ENCODE measurements at places on chromosomes 3 and 15. TPM values are rescaled to one million over a fixed set of nuclear protein-coding genes. Genes with fewer than 3 reads are reported as not detected.

PTX3 gene
- polyA plus RNA-seq = 10.5 TPM

TMEM212 gene
- polyA plus RNA-seq = not detected

- DNase-seq = peak; percentile 69
Measured at GRCh38 chr3:46693892-46694226, 380 bp upstream of the ALS2CL start.

DNA sequence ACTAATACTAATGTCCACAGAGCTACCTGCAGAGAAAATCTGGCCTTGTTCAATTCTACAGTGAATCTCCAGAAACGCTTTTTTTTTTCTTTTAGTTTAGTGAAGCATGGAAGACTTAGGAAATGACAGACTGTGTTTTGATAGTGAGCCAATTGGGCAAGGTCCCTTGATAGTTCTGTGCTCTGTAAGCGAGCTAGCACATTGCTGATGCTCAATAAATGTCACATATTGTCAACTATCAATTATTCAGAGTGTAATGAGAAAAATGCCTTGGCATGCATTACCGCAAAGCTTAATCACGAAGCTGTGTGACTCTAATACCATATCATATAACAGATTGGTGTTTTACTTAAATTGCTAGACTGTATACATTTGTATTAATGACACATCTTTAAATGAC, 5.2 kb upstream of the C3orf85 start:
- no peak for DNase-seq

GRCh38 chr3:115388811-115389210, 234.5 kb upstream of the GAP43 start:
- DNase-seq = no peak

ADAMTS9 gene
- polyA plus RNA-seq = not detected

NFKBIZ gene
- 71.0 TPM for polyA plus RNA-seq

DNA sequence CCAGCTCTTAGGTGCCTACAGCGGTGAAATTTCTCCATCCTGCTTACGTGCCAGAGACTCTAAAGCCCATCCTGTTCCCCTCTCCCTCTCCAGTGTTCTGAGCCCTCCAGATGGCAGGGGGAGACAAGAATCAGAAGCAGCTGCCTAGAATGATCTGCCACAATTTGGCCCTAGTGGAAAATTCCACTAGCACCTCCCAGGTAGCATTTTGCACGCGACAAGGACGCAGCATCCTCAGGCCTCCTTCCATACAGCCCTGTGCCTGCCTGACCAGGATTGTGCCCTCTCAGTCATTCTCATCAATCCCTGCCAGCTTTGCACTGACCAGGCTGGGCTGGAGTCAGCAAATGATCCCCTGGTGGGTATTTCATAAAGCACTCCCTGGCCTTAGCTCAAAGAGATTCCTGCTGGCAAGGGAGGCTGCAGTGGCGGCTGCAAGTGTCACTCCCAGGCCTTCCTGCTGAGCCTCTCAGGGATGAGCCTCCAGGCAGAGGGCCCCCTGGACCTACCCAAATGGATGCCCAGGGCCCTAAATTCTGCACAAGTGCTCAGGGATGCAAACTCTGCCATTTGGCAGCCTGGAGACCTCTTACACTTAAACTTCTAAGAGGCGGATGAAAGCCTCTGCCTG, 130.2 kb upstream of the ATP2B2 start:
- no peak for DNase-seq

CHRFAM7A gene
- polyA plus RNA-seq = 2.6 TPM

- DNase-seq = no peak
Measured at GRCh38 chr3:157248590-157249422, 88.9 kb upstream of the CCNL1 start.

GRCh38 chr3:52527039-52527731, 6.5 kb downstream of the NT5DC2 start:
- DNase-seq = no peak

DNA sequence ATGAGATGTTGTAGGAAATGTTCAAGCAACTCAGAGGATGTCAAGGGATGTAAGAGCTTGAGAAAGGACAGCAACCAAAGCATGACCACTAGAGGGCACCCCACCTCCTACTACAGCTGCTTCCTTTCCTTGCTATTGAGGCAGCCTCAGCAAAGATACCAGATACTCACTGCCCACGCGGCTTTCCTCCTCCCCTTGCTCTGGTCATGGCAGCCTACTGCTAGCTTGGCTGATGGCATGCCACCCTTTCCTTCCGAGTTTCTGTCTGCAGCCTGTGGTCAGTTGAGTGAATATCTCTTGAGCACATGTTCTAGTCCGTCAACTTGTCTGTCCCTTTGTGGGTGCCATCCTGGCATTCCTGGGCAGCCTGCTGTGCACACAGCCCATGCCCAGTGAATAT, 4.4 kb upstream of the CXCR6 start:
- DNase-seq = peak; percentile 85

- DNase-seq = no peak
Measured at GRCh38 chr15:58511599-58511987, 79.8 kb downstream of the LIPC start.

DNA sequence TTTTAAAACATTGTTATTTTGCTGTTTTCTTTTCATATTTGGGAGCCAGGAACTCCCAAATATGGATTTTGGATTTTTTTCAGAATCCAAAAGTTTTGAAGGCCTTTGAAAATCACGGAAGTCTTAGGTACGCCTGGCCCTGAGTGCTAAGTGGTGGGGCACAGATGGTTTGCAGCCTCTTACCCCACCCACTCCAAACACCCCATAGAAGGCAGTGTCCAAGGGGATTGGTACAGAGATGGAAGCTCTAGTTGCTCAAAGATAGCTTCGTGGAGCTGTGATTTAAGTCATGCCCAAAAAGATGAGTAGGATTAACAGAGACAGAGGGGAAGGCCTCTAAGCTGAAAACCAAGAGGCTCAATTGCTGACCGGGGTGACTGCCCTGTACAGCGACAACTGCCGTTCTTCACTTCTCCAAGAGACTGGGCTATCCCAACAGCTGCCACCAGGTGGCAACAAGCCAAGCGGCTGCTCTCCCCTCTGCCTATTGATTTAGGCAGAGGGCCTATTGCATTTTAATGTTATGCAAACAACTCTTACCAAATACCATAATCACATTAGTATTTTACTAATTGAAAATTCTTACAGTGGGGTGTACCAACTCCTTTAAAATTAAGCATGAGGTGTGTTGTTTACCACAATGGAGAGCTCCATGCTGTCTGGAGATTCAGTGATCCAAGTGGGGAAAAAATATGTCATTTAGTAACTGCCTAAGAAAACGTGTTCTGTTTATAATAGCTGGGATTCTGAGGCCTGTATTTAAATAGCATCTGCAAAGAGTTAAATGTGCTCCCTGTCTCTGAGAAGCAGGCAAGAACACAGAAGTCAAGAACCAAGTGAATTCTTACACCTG, 64.0 kb upstream of the C15orf61 start:
- peak; percentile 68 for DNase-seq

GRCh38 chr3:194386066-194386465, 13.0 kb downstream of the GP5 start:
- DNase-seq = no peak

NEK11 gene
- polyA plus RNA-seq = 0.31 TPM

- DNase-seq = no peak
Measured at GRCh38 chr3:126014252-126014651, 45.3 kb downstream of the ROPN1B start.

DNA sequence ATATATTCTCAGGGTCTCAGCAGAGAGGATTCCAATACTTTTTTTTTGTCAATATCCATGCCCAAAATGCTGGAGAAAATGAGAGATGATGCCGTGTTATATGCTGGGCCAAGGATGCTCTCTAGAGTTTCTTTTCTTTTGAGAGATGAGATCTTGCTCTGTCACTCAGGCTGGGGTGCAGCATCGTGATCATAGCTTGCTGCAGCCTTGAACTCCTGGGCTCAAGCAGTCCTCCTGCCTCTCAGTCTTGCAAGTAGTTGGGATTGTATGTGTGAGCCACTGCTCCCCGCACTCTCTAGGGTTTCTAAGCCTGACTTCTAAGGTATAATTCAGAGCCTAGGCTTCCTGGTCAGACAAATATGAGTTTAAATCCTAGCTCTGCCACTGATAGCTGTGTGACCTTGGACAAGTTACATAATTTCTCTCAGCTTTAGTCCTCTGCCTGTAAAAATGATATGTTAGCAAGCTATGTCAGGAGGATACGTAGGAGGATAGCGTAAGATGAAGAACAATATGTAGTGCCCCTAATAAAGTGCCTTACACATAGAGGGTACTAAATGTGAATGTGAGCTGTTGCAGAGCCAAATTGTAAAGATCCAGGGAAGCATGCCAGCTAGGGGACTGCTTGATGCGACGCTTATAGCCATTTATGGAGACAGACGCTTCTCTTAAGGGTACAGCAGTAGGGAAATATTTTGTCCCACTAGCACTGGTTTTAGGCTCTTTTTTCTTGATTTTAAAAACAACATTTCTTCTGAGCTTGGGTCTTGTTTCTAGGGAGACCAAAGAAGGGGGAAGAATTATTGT, 7.4 kb downstream of the STARD9 start:
- no peak for DNase-seq

GRCh38 chr15:57503911-57504598, 87.6 kb upstream of the MYZAP start:
- DNase-seq = no peak

ADAMTS17 gene
- 0.03 TPM for polyA plus RNA-seq

PLA1A gene
- polyA plus RNA-seq = 0.10 TPM

GRCh38 chr3:22581007-22581406, 622.1 kb upstream of the UBE2E2 start:
- no peak for DNase-seq

GRCh38 chr3:5276934-5277333, 89.4 kb downstream of the EDEM1 start:
- DNase-seq = no peak

GRCh38 chr3:9793161-9793781, 389 bp downstream of the ARPC4 start:
- peak; percentile 58 for DNase-seq

UPK1B gene
- polyA plus RNA-seq = not detected

RTP3 gene
- polyA plus RNA-seq = not detected

GATM gene
- polyA plus RNA-seq = 0.89 TPM

- DNase-seq = no peak
Measured at GRCh38 chr3:115713284-115713683, 90.0 kb downstream of the GAP43 start.

- no peak for DNase-seq
Measured at GRCh38 chr3:87025661-87026645, 35.0 kb upstream of the VGLL3 start.

FOXP1 gene
- 42.6 TPM for polyA plus RNA-seq

DNA sequence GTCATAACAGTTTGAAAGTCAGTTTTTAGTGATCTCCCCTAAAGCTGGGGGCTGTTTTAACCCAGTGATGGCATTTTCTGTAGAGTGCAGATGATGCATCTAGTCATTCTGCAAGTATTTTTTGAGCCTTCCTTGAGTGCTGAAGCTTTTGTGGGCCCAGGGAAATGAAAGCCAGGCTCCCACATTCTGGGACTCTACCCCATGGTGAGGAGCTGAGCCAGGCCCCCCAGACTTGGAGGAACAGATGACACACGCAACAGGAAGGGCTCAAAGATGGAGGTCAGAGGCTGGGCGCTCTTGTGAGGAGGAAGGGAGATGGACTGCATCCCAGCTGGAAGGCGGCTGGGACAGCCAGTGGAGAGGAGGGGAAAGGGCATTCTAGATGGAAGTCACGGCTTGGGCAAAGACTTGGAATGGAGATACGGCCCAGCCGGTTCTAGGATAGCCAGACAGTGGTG, 40.8 kb downstream of the MRAS start:
- no peak for DNase-seq

DNA sequence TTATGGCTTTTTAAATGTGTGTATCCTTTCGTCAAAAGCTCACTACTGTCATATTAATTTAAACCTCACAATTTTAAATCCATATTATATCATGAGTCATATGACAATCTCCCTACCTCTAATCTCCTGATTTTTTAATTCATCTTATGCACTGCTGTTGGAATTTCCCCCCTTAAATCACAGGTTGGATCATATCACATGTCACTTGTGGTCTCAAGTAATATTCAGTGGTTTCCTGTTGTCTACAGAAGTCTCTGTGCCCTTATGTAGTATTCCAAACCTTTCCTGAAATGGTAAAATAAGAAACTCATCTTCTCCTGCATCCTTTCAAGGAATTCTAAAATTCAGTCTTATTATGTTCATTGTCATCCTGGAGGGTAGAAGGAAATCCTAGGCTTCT, 116.0 kb upstream of the CBLB start:
- no peak for DNase-seq

Measured in CD14-positive monocyte (primary cell).